ENCODE measurements at places on chromosomes 3 and 15.

GRCh38 chr3:160088492-160089137 is 100.0 kb downstream of the IL12A start:
- no peak for DNase-seq

DNA sequence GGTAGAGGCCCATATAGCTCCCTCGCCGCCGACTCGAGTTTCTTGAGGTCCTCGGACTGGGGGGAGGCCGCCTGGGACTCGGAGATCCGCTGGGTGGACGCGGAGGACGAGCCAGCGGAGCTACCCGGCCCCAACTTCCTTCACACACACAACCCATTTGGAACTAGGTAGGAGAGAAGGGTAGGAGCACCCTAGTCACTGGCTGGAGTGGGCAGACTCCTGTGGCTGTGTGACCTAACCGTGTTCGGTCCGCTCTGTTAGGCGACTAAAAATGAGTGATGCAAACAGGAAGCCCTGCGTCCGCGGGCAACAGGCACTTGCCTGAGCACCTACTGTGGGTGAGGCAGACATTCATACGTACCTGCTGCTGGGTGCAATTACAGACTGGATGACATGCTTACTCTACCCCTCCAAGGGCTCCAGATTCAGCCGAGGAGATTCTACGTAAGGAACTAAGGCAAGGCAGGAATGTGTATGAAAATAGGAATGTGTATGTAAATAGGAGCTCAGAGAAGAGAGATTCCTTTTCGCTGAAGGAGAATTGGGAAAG is 4.6 kb upstream of the SIN3A start:
- peak; percentile 17 for DNase-seq

GRCh38 chr3:196336319-196337145 is 1.7 kb downstream of the TM4SF19 start:
- DNase-seq: no peak

GRCh38 chr3:183202004-183202722 is 39.6 kb upstream of the LAMP3 start:
- DNase-seq: no peak

- no peak for DNase-seq
Measured at GRCh38 chr15:44018151-44018550, 176.9 kb downstream of the FRMD5 start.

GRCh38 chr3:10247679-10248183 is 528 bp upstream of the TATDN2 start:
- no peak for DNase-seq
